CD8-positive, alpha-beta memory T cell (primary cell): ENCODE measurements at places on chromosomes 1 and 21.
A peak's percentile ranks its signal among the peaks of the same experiment; 100 is the strongest.

DNA sequence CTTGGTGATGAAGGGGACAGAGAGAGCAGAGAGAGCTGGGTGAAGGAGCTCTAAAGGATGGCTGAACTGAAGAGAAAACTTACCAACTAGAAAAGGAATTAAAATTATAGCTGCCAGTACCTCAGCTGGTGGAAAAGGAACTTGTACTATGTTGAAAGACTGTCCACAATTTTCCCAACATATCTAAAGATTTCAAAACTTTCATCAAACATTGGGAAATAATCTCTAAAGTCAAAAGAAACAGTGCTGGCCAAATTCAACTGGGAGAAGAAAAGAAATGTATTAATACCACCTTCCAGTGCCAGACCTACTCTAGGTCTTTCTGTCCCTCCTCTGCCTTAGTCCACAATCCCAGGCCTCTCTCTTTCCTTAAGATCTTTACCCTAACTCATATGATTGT lies 6.1 kb downstream of the SMG5 start:
- H3K27me3 ChIP-seq, result no peaks in the 10 kb centered on the region
- peaks cover 9% of the 10 kb centered on the region for H3K4me1 ChIP-seq
- peaks cover 65% of the 10 kb centered on the region for H3K36me3 ChIP-seq
- no peak for DNase-seq

DNA sequence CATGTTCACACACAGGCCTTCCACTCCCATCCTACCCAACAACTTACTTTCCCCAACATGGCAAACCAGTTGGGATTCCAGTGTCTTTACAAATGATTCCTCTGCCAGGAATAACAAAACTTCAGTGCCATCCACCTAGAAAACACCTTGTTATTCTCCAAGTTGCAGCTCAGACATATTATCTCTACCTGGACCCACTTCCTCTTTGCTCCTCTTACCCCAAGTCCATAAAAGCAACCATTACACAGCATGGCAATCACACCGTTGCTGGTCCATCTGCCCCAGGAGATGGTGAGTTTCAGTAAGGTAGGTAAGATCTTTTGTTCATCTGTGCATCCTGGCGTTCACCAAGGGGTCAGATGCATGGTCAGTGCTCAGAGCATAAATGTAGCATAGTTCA lies 66.0 kb upstream of the CSF1 start:
- no peak for DNase-seq
- no peak overlapping the region for H3K27ac ChIP-seq
- H3K36me3 ChIP-seq, result no peaks in the 10 kb centered on the region
- H3K4me3 ChIP-seq, result no peak overlapping the region
- H3K4me1 ChIP-seq, result no peaks in the 10 kb centered on the region

DNA sequence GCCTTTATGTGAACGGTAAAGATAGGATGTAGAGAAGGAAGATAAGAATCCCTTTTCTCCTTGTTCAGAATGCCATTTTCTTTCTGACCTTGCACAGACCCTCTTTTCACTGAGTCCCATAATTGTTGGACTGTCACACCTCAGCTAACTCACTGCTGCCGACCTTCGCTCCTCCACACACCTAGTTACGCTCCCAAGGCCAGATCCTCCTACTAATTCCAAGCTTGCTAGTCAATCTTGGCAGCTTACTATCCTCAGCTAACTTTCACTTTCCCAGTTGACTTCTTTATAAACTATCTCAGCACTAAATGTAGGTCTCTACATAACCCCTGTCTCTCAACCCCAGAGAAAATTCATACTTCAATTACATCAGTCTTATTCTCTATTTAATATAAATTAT lies 471.8 kb upstream of the PRMT6 start:
- no peaks in the 10 kb centered on the region for H3K36me3 ChIP-seq
- no peak overlapping the region for H3K27ac ChIP-seq
- DNase-seq, result no peak
- H3K27me3 ChIP-seq, result no peaks in the 10 kb centered on the region

DNA sequence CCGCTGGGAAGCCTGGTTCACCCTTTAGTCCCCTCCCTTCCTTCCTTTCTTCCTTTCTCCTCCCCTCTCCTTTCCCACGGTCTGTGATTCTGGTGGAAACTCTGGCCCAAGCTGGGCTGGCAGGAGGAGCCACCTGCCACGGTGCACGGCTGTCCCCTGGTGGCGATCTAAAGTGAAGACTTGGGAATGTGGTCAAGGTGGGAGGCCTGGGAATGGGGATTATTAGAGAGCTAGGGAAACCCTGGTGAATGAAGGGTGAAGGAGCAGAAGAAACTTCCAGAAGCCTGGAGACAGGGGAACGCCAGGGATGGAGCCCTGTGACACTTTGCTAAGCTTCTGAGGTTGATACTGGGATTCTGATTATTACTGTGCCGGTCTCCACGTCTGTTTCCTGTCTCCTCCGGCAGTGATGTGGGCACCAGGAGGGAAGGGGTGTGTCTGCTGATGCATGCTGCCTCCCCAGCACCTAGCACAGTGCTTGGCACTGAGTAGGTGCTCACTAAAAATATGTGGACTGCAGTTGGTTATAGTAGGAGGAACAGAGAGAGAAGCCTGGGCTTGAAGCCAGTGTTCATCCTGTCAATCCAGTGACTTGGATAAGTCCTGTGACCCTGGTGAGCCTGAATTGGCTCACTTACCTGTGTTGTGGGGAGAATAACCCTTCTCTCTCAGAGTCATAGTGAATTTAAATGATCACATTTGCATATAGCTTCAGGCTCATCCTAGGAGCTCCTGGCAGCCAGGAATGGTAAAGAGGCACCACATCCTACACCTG lies 71.2 kb upstream of the NBPF3 start:
- H3K4me3 ChIP-seq, result no peak overlapping the region
- peaks cover 8% of the 10 kb centered on the region for H3K4me1 ChIP-seq
- no peaks in the 10 kb centered on the region for H3K27me3 ChIP-seq
- DNase-seq, result peak; percentile 53
- H3K27ac ChIP-seq, result no peak overlapping the region
- H3K36me3 ChIP-seq, result no peaks in the 10 kb centered on the region

DNA sequence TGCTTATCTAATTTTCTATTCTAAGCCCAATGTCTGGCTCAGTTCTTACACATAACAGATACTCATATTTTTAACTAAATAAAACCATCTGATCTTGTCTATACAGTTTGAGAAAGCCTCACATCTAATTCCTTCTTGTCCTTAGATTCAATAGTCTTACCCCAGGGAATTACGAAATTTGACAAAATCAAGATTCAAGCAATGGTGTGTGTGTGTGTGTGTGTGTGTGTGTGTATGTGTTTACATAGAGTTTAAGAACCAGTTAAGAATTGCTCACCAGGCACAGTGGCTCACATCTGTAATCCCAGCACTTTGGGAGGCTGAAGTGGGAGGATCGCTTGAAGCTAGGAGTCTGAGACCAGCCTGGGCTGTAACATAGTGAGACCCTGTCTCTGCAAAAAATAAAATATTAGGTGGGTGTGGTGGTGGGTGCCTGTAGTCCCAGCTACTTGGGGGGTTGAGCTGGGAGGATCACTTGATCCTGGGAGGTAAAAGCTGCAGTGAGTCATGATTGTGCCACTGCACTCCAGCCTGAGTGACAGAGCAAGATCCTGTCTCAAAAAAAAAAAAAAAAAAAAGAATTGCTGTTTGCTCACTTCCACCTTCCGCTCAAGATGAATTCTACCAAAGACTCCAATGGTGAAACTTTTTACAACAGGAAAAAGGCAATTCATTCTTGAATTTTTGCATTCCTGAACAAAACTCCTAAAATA lies 6.2 kb downstream of the WDR64 start:
- H3K36me3 ChIP-seq, result no peaks in the 10 kb centered on the region
- DNase-seq, result no peak
- H3K27me3 ChIP-seq, result no peaks in the 10 kb centered on the region
- no peaks in the 10 kb centered on the region for H3K4me1 ChIP-seq
